ENCODE measurements at places on chromosomes 11 and 22.
A peak's percentile ranks its signal among the peaks of the same experiment; 100 is the strongest.

- peak; percentile 41 for DNase-seq
Measured at GRCh38 chr11:20599221-20600019, at the start of gene SLC6A5. SLC6A5 (plus strand) TSS chr11:20599608; CDS start chr11:20599673, 65 bp downstream.

GRCh38 chr11:72308226-72309073, 64.5 kb upstream of the PHOX2A start:
- peak; percentile 96 for DNase-seq

- DNase-seq = no peak
Measured at GRCh38 chr11:131373095-131373725, 2.8 kb downstream of the NTM start.

- no peak for DNase-seq
Measured at GRCh38 chr11:66676282-66676919, 1.3 kb downstream of the RBM4B start.

DNA sequence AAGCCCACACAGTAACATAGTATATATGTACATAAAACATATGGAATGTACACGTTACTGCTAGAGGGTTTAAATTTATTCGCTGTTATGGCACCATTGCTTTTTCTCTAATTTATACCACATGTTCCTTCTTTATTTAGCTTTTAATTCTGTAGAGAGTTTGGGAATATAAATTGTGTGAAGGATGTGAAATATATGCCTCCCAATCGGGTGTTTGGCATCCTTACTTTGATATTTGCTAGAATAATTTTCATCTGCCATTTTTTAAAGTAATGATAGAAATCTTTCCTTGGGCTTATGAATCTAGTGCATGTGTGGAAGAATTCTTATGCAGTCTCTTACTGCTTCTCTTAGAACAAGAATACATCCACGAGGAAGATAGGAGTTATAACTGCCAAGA, 509.8 kb upstream of the RAG2 start:
- DNase-seq = no peak

- DNase-seq = no peak
Measured at GRCh38 chr22:22080270-22080669, 97.7 kb upstream of the TOP3B start.

- DNase-seq = no peak
Measured at GRCh38 chr11:1520663-1521267, 34.2 kb upstream of the MOB2 start.

DNA sequence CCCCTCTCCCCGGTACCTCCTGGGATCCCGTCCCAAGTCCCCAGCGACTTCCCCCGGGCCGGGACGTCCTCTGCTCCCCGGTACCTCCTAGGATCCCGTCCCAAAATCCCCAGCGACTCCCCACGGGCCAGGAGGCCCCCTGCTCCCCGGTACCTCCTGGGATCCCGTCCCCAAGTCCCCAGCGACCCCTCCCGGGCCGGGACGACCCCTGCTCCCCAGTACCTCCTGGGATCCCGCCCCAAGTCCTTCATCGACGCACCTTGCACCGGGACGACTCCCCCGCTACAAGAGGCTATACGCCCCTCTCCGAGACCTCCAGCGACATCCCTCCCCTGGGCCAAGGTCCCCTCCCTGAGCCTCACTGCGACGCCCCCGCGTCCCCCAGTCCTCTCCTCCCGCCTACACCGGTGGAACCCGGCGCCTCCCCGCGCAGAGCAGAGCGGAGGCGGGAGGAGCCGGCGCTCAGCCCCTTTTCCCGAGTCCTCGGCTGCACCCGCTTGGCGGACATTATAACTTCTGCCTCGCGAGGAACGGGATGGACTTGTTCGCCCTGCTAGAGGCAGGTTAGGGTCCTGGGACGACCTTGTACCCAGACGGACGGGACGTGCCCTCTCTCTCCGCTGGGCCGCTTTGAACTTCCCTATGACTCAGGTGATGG, 912 bp downstream of the KREMEN1 start:
- DNase-seq = peak; percentile 18

GRCh38 chr22:19644314-19645223, 69.7 kb upstream of the SEPTIN5 start:
- no peak for DNase-seq

DNA sequence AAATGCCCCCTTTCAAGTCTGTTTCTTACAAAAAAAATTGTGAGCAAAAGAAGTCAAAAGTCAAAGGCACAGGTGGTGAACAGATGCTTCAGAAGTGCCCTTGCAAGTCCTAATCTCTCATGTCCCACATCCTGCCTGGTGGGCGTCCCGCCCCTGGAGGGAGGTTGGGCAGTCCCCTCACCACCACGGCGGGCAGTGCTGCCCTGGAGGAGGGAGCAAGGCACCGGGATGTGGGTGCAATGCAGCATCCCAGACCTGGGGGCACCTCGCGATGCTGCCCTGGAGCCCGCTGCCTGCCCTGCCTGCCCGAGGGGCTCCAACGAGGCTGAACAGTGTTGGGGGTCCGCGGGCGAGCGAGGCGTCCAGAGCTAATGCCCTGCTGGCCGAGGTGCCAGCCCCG, 15.9 kb downstream of the MRGPRG start:
- no peak for DNase-seq

GRCh38 chr11:99535819-99536218, 515.1 kb downstream of the CNTN5 start:
- no peak for DNase-seq

GRCh38 chr22:45324311-45324711, 14.6 kb downstream of the FAM118A start:
- DNase-seq = no peak

- DNase-seq = no peak
Measured at GRCh38 chr11:116446048-116446941, 326.5 kb downstream of the BUD13 start.

- DNase-seq = no peak
Measured at GRCh38 chr11:125272821-125273220, 108.3 kb downstream of the PKNOX2 start.

DNA sequence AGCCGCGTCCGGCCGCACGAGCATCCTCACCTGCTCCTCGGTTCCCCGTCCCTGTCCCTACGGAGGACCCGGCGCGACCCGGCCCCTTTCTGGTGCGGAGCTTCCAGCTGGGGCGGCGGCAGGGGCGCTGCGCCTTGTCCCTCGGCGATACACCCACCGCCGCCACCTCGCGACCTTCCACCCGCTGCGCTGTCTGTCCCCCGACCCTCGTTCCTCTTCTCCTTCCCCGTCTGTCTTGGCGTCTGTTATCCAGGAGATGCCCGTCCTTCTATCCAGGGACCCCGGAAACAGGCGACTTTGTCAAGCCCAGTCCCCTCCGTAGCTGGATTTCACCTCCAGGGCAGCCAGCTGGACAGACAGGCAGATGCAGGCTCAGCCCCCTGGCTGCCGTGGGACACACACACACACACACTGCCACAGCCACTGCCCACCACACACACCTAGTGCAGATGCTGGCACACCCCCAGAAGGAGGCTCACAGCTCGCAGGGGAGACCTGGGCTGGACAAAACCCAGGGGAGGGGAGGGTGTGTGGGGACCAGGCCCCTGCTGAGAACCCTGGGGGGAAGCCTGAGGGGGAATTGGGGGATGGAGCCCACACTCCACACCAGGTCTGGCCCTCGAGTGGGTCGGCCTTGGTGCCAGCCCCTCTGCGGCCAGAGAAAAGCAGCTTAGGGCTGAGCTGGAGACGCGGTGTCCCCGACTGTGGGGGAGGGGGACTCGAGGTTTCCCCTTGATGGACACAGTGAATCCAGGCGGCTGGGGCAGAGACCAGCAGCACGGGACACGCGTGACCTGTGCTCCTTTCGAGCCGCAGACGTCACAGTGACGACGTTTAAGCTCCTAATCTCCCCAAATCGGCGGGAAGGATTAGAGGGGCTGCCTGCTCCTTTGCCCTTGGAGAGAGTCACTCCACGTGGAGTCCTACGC, 788 bp downstream of the DRD4 start:
- no peak for DNase-seq

GRCh38 chr11:85062659-85063058, 564.5 kb downstream of the DLG2 start:
- no peak for DNase-seq

- DNase-seq = peak; percentile 6
Measured at GRCh38 chr11:108825381-108825780, 160.5 kb downstream of the DDX10 start.

DNA sequence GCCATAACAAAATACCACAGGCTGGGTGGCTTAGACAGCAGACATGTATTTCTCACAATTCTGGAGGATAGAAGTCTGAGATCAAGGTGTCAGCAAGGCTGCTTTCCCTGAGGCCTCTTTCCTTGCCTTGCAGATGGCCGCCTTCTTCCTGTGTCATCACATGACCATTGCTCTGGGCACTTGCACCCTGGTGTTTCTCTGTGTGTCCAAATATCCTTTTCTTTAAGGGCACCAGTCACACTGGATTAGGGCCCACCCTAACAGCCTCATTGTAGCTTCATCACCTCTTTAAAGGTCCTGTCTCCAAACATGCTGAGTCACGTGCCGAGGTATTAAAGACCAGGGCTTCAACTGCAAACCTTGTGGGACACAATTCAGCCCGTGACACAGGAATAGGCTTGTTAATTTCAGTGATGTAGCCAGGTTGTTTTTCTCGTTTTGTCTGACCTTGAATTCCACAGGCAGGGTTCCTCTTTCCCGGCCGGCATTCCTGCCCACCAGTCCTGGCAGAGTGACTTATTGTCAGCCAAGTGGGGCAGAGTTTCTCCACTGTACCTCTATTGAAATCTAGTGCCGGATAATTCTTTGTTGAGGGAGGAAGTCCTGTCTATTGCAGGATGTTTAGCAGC, 100.1 kb downstream of the KCNQ1OT1 start:
- DNase-seq = no peak

DNA sequence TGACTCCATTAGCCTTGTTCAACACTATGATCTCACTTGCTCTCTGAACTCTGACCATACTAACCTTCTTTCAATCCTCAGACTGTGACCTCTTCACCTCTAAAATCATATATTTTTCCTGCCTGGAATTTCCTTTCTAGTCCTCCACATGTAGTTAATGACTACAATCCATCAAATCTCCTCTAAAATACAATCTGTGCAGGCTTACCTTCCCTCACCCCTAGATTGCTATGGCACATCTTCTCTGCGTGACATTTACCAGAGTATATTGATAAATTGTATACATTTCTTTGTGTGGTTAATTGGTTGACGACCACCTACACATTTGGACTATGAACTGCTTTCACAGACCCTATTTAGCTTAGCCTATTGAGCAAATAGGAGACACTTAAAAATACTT, 1330.2 kb upstream of the TENM4 start:
- DNase-seq = no peak

GRCh38 chr11:77031599-77031998, 2.6 kb upstream of the B3GNT6 start:
- no peak for DNase-seq

GRCh38 chr22:24937114-24937513, 9.4 kb downstream of the LHFPL7 start:
- DNase-seq = no peak

DNA sequence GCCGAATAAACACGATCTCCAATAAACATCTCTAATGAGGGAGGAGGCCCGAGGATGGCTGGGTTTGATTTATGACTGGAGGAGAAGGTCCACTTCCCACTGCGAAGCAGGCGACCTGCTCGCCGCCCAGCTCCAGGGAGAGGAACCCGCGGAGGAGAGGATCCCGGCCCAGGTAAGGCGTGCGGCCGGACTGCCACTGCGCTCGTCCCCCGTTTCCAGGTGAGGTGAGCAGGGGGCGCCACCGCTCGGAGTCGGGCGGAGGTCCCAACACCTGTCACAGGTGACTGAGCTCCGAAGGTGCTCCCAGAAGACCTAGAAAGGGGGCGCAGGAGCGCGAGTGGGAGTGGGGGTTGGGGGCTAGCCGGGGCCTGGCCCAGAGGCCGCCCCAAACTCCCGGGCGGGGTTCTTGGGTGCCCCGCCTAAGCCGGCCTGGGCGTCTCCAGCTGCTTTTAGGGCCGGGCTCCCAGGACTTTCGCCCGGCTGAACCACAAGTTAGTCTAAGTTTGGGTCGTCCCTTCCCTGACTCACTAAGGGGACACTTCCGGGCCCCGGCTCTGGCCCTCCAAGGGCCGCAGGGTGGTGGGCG, 5.4 kb upstream of the PAX6 start:
- DNase-seq = no peak

DNA sequence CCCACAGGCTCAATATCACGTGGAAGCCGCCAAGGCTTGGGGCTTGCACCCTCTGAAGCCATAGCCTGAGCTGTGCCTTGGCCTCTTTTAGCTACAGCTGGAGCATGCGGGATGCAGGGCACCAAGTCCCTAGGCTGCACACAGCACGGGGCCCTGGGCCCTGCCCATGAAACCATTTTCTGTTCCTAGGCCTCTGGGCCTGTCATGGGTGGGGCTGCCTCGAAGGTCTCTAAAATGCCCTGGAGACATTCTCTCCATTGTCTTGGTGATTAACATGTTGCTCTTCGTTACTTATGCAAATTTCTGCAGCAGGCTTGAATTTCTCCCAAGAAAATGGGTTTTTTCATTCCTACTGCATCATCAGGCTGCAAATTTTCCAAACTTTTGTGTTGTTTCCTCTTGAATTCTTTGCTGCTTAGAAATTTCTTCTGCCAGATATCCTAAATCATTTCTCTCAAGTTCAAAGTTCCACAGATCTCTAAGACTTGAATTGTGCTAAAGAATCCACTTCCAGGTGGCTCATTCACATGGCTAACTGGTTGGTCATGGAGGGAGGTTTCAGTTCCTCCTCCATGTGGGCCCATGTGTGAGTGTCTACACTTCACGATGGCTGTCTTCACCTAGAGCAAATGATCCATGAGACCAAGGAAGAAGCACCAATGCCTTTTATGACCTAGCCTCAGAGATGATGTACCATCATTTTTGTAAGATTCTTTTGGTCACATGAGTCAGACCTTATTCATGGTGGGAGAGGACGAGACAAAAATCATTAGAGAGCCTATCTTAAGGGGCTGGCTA, 7.4 kb upstream of the CREBZF start:
- peak; percentile 69 for DNase-seq

GRCh38 chr11:62880231-62880802, 379 bp upstream of the SLC3A2 start:
- peak; percentile 74 for DNase-seq
